ENCODE measurements at places on chromosomes 3 and 15. TPM values are rescaled to one million over a fixed set of nuclear protein-coding genes. Genes with fewer than 3 reads are reported as not detected.
A peak's percentile ranks its signal among the peaks of the same experiment; 100 is the strongest.

GRCh38 chr3:67384016-67384415 lies 270.4 kb downstream of the SUCLG2 start:
- no peak for DNase-seq

The TASOR gene
- total RNA-seq = 29.0 TPM

DNA sequence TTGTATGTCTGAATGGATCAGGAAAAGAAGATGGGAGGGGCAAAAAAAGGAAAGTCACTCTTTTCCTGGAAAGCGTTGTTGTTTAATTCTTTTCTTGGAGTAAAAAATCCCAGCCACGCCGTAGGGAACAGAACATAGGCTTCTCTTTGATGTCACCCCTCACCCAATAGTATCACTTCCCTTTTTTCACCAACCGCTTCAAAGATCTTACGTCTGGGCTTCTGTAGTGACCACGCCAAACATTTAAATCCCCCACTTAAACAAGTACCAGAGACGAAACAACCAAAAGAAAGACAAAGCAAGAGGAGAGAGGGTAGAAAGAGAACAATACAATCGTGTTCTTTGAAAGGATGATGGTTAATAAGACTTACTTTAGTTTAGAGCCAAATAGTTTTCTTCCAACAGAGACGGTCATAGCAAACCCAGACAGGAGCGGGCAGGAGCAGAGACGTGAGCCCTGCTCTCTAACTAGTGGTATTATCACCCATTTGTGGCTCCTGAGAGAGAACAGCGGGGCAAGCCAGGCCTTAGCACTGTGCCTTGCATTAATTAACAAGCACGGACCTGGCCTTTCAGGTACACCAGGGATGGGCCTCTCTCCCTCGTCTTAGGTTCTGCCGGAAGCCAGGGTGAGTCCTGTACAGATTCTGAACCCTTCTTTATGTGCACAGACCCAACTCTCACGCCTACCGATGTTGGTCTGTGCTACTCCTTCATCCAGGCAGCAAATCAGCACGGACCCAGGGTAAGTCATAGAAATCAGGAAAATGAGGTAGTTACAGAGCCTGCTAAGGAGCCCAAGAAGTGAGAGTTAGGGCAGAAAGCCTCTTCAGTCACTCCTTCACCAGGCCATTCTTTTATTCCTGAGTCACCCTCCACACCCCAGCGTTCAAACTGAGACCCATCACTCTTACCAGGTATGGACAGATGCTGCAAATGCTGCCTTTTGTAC lies 28.2 kb upstream of the BCL6 start:
- DNase-seq = no peak

DNA sequence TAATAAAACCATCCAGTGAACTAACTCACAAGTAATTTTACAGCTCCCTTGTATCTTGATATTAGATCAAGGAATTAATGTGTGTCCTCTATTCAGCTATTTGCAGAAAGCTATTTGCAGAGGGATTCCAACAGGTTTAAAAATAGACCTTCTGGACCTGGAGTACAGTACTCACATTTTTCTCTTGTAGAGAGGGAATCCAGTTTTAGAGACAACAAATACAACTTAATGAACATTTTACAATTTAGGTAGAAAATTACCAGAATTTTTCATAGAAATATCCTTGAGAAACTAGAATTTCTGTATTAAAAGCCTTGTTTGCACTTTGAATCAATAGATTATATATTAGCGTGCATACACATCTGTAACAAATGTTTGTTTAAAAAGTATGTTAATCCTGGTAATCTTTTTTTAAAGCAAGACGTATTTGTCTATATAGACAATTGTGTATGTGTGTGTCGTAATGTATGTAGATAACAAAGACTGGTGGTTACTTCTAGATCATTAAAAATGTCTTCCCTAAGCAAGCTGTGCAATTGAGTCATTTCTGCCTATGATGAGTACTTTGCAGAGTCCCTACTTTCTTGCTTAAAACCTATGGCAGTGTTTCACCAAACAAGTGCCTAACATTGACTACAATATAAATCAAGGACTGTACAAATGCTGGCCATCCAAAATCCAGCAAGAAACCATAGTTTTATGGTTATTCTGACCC lies 57.9 kb downstream of the PPP2R3A start:
- DNase-seq = no peak

The RASL12 gene
- total RNA-seq = 11.5 TPM

DNA sequence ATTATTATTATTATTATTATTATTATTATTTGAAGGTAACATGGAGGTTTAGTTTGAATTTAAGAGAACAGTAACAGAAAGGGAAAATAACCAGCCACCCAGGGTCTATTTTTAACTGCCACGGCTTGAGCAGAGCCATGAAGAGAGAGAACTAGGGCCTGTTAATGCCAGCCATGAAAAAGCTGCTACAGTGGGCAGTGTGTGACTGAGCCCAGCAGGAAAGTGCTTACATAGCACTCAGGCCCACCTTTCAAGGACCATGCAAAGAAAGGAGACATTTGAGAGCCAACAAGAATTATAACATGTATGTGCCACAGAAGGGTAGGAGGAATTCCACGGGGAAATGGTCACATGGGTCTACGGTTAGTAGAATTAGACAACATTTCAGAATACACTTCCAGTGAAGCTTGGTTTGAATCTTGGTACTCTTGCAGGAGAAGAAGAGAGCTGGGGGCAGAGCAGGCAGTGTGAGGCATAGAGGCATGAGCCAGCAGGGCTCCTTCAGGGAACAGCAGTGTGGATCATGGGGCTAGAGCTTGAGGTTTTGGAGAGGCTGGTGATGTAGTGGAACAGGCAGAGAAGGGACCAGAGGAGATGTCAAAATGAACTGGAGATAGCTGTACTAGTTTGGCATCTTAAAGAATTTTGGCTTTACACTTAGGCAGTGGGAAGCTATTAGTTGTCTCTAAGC lies 140.7 kb downstream of the CMSS1 start:
- no peak for DNase-seq

DNA sequence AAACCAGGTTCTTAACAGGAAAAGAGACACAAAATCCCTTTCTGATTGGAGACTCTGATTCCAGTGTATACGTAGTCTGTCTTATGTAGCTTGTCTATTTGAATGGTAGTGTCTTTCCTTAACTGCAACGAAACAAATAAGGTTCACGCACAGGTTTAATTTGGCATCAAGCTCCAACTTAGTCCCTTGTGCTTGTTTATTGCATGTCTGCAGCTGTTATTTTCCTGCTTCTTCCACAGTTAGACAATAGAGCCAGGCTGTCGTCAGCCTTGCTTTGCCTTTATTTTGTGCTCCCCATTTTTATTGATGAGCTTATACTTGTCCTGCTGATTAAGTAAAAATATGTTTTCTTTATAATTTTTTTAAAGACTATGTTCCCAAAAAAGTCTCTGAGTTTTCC lies 152.7 kb upstream of the CDIN1 start:
- no peak for DNase-seq

The CILP gene
- total RNA-seq = 24.0 TPM

The MYRIP gene
- total RNA-seq = 0.70 TPM

- no peak for DNase-seq
Observed at GRCh38 chr3:142852009-142852408, 36.9 kb downstream of the PCOLCE2 start.

- no peak for DNase-seq
Observed at GRCh38 chr15:42364529-42364928, 5.2 kb downstream of the CAPN3 start.

GRCh38 chr3:80232760-80233159 lies 465.0 kb upstream of the ROBO1 start:
- no peak for DNase-seq

The KBTBD8 gene
- total RNA-seq = 2.9 TPM

The RNF168 gene
- total RNA-seq = 21.8 TPM

GRCh38 chr3:171092467-171092911 lies 66.0 kb upstream of the SLC2A2 start:
- DNase-seq = no peak

The EPHB1 gene
- total RNA-seq = 1.1 TPM

DNA sequence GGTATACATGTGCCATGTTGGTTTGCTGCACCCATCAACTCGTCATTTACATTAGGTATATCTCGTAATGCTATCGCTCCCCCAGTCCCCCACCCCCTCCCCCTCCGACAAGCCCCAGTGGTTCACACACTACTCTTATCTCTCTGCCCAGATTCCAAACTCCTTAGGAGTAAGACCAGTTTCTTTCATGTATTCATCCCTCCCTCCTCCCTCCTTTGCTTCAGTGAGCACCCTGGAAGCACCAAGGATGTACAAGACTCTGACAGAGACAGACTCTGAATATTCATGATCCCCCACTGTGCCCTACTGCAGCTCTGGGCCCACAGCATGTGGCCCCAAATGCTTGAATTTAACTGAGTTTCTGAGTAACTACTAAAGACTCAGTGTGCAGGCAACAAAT lies 113.8 kb upstream of the RAD18 start:
- peak; percentile 26 for DNase-seq
